ENCODE measurements at places on chromosomes 3 and 15.

DNA sequence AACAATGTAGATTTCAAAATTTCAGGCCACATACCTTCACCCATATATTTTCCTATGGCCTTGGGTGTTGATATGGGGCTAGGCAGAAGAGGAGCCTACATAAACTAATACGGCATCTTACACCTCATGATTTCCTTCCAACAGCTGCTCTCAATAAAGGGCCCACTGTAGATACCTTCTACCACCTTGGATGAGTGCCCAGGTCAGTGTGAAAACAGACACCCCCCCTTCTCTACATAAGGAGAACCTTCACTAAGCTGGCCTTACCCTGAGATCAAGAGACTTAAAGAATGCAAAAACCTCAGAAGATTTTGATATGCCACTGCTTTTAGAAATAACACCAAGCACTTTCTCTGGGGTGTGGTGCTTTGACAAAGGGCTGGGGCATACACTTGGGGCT lies 42.7 kb downstream of the SH3BP5 start:
- DNase-seq = no peak

DNA sequence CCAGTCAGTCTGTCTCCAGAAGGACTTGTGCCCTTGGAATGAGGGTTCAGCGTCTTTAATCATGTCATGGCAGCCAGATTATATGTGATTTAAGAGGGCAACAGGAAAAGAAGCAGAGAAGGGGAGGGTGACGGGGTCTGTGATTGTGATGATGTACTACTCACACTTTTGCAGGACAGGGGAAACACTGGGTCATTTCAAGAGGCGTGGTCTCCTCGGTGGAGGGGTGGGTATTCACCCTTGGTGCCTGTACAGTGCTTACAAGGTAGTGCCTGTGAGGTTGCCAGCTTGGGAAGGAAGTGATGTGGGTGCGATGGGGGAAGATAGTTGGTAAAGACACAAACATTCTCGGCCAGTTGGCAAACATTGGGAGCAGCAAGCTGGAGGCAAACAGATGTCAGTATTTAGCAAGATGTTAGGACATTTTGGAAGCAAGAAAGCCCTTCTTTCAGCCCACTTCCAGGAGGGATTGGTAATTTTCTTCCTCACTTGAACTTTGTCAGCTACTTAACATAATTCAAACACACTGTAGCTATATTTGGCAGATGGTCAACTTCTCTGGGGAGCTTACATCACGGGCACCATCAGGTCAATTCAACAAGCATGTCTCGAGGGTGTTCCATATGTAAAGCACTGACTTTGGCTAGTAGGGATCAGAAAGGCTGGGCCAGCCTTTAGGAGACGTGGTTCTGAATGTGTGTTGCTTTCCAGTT lies 71.4 kb upstream of the ROPN1 start:
- no peak for DNase-seq

DNA sequence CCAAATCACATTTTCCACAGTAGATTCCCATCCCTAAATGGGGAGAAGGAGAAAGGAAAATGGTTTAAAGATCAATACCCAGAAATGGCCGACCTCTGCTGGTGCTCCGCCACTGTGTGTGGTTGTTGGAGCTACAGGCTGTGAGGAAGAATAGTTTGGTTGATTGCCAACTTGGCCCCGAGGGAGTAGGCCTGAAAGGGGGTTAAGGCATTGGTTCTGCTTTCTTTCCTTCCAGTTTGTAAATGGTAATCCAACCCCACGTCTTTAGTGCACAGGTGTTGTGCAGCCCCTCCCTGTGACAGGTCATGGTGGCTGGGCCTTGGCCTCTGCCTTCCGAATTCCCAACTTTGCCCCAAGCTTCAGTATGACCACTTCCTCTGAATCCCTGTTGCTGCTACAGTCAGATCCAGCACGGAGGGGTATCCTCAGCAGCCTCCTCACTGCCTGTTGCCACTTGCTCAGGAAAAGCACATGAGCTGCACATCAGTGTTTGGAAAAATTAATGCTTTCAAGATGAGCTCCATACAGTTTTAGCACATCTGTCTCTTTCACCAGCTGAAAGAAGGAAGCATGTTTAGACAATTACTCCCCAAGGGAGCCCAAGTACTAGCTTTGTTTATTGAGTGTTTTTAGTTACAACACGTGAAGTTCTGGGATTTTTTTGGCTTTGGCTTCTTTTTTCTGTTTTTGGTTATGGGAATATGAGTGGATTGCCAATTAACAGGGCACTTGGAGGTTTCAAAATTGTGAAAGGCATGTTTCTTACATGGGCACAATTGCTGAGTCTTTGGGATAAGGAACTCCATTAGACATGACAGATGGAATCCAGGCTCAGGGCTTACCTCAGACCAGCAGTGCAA lies 92.3 kb upstream of the ROPN1 start:
- no peak for DNase-seq

GRCh38 chr3:121736112-121736511 lies 13.4 kb downstream of the GOLGB1 start:
- DNase-seq = no peak

DNA sequence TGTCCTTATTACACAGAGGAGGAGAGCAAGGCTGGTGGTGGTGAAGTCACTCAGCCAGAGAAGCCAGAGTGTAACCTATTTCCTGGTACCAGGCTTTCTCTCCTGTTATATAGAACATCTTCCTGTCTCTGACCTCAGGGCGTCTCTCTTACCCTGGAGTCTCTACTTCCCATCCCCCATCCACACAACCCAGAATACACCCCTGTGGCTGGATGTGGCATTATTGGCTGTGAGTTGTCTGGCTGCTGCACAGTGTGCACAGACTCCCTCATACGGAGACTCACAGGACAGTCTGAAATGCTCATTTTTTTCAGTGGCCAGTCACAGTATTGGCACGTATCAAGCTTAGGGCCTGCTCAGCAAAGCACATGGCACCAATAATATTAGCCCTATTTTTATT lies 8.6 kb downstream of the PODXL2 start:
- DNase-seq = no peak
